ENCODE measurements at places on chromosomes 1 and 21. TPM values are rescaled to one million over a fixed set of nuclear protein-coding genes. Genes with fewer than 3 reads are reported as not detected.

DNA sequence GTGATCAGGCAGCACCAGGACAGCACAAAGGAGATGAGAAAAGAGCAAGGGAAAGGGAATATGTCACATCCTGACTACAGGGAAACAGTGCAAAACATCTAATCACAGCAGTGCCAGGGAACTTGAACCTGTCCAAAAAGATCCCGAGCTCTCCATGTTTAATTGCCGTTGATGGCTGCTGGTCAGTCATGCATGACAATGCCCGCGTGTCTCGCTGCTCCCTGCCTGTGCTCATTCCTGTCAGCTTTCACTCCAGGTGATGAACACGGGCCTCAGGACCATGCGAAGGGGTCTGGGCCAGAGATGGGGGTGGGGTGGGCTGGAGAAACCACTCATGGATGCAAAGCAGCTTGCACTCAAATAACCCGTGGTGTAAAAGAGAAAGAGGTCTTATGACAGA, 287.0 kb downstream of the GPATCH2 start:
- H3K36me3 ChIP-seq, result no peaks in the 10 kb centered on the region
- H3K4me1 ChIP-seq, result no peaks in the 10 kb centered on the region
- H3K4me3 ChIP-seq, result no peak overlapping the region
- peaks cover 18% of the 10 kb centered on the region for H3K27me3 ChIP-seq
- H3K27ac ChIP-seq, result no peak overlapping the region

- no peaks in the 10 kb centered on the region for H3K36me3 ChIP-seq
- H3K27ac ChIP-seq, result no peak overlapping the region
- no peaks in the 10 kb centered on the region for H3K4me1 ChIP-seq
- H3K27me3 ChIP-seq, result peaks cover 10% of the 10 kb centered on the region
- DNase-seq, result no peak
- H3K4me3 ChIP-seq, result no peak overlapping the region
Observed at GRCh38 chr1:239805851-239806772, 285.6 kb upstream of the FMN2 start.

- H3K4me3 ChIP-seq, result no peak overlapping the region
- H3K36me3 ChIP-seq, result no peaks in the 10 kb centered on the region
- peak; percentile 62 for DNase-seq
- H3K27me3 ChIP-seq, result peaks cover 30% of the 10 kb centered on the region
Observed at GRCh38 chr1:18603212-18603852, 27.3 kb upstream of the PAX7 start.

GRCh38 chr1:206037581-206037980, 13.9 kb upstream of the CTSE start:
- no peak for DNase-seq
- H3K27me3 ChIP-seq, result peaks cover 53% of the 10 kb centered on the region
- H3K4me3 ChIP-seq, result no peak overlapping the region
- no peak overlapping the region for H3K27ac ChIP-seq
- peaks cover 2% of the 10 kb centered on the region for H3K36me3 ChIP-seq
- peaks cover 2% of the 10 kb centered on the region for H3K4me1 ChIP-seq

Gene RHOU
- total RNA-seq, result 3.8 TPM

DNA sequence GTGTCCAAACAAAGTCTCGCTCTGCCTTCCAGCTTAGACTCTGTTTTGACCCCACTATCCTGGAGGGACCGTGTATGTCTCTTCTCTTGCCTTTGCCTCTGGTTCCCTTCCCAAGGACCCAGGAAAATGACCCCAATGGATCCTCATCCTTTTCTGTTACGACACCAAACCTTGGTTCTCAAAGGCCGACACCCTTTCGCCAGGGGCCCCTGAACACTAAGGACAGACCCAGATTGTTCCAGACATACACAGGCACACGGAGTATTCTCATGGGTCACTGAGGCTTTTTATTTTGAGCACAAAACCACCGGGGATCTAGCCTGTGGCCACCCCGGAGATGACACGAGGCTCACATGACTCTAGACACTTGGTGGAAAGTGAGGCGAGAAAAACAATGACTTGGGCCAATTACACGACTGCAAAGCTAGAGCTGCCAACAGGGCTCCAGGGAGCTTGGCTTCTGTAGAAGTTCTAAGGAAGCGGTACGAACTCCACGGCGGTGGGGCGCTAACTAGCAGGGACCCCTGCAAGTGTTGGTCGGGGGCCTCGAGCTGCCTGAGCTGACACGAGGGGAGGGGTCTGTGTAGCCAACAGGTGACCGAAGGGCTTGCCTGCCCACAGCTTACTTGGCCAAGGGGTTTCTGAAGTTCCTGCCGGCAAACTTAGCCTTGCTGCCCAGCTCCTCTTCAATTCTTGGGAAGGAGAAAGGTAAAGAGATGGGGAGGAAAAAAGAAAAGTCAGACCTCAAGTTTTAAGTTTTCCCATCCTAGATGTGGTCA, 17.6 kb downstream of the ENO1 start:
- no peak overlapping the region for H3K4me3 ChIP-seq

Data from chondrocyte (in vitro differentiated cells).